ENCODE measurements at places on chromosomes 12 and 14.

GRCh38 chr12:97257726-97258125 lies 204.9 kb upstream of the RMST start:
- H3K27ac ChIP-seq: no peak overlapping the region
- H3K36me3 ChIP-seq: no peaks in the 10 kb centered on the region
- DNase-seq: no peak
- no peaks in the 10 kb centered on the region for H3K27me3 ChIP-seq
- no peak overlapping the region for H3K4me3 ChIP-seq

DNA sequence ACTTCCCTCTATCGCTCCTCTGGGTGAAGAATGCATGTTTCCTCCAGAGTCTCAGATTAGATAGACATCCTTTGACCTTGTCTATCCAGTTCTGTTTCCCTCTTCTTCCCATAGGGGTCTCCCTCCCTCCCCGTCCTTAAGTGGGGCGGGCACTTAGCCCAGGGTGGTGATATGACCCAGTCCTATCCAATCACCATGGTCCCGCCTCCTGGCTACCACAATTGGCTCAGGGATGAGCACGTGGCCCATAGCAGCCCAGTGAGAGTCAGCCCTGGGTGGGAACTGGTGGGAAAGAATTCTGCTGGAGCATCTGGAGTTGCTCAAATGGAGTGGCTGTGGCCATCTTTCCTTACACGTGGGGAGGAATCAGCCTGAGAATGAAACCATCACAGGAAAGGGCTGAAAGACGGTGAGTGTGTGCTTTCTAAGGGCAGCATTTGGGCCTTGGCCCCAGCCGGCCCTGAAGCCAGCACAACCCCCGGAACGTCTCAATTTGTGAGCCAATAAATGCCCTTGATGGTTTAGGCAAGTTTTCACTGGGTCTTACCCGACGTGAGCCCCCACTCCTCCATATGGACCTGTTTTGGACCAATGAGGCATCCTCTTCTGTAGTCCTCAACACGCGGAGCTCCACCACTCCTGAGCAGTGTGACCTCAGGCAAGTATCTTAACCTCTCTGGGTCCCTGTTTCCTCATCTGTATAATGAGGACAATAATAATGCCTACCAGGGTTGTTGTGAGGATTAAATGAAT lies 14.4 kb upstream of the MLXIP start:
- no peaks in the 10 kb centered on the region for H3K36me3 ChIP-seq
- no peaks in the 10 kb centered on the region for H3K27me3 ChIP-seq
- H3K4me3 ChIP-seq: no peak overlapping the region
- no peak for DNase-seq
- no peak overlapping the region for H3K27ac ChIP-seq

DNA sequence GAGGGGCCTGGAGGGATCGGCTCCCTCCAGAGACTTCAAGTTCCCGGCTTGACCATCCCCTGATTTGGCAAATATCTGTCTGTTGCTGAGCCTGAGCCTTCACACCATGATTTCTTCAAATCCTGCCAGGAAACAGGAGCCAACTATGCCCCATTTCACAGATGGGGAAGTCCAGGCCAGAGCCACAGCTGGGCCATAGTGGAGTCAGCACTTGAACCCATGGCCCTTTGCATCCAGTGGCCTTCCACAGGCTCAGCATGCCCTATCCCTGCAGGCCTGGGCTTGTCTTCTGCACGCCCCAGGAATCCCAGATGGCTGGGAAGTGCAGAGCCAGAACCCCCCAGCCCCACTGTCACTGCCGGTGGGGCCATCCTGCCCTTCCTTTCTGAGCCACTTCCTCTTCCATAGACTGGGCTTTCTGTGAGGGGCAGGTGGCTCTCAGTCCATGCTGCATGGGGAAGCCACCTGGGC lies 44.9 kb downstream of the CYP46A1 start:
- H3K27me3 ChIP-seq: peaks cover 9% of the 10 kb centered on the region
- no peaks in the 10 kb centered on the region for H3K4me1 ChIP-seq
- no peak for DNase-seq
- H3K4me3 ChIP-seq: no peak overlapping the region
- no peaks in the 10 kb centered on the region for H3K36me3 ChIP-seq
- no peak overlapping the region for H3K27ac ChIP-seq

DNA sequence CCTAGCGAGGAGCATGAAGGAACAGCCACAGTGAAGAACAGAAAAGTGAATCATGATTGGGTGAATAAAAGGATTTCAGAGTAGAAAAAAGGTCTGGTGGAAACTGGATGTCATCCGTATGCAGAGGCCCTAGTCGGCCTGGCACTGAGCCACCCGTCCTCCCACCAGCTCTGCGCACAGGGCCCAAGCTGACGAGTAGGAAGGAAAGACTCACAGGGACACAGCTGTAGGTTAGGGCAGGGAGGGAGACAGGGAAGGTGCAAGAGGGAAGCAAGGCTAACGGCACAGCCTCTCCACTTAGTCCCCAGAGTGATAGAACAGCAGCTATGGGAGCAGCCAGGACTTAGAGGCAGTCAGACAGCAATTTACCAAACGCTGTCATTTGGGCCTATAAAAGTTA lies 112.6 kb downstream of the KCNK10 start:
- no peak overlapping the region for H3K27ac ChIP-seq
- H3K4me3 ChIP-seq: no peak overlapping the region
- H3K4me1 ChIP-seq: no peaks in the 10 kb centered on the region
- no peak for DNase-seq

- no peaks in the 10 kb centered on the region for H3K4me1 ChIP-seq
- no peak for DNase-seq
- H3K4me3 ChIP-seq: no peak overlapping the region
- H3K27ac ChIP-seq: no peak overlapping the region
- no peaks in the 10 kb centered on the region for H3K27me3 ChIP-seq
- H3K36me3 ChIP-seq: no peaks in the 10 kb centered on the region
Observed at GRCh38 chr12:38691164-38691563, 214.2 kb downstream of the CPNE8 start.

GRCh38 chr14:105477660-105478397 lies 3.2 kb downstream of the CRIP2 start:
- peak; percentile 74 for DNase-seq
- peak overlapping the region; percentile 69 for H3K27ac ChIP-seq
- H3K4me1 ChIP-seq: peaks cover 68% of the 10 kb centered on the region
- peak overlapping the region; percentile 24 for H3K4me3 ChIP-seq
- H3K36me3 ChIP-seq: no peaks in the 10 kb centered on the region
